ENCODE measurements at places on chromosomes 3 and 15.

DNA sequence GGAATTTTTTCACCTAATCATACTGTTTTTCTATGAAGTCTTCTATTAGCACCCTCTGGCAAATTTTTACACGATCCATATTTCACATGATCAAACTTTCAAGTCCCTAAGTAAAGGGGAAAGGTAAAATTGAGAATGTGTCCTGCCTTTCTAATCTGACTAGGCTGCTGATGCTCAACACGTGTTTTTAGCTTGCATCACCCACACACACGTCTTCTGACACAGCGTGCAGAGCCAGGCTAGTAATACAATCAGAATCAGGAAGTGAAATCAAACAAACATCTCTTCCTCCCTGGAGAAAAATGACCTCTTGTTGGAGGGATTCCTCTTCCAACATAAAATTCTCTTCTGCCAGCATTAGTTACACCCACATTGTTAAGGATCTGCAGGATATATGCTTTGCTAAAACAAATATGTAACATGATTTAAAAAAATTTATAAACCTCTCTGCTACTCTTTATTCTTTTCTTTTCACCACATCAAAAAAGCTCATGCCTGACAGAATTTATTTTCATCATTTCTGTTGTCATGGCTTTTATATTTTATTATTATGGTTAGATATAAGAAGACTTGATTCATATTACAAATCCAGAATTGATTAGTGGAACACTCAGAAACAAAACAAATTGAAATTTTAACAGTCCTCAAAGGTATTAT, 122.4 kb downstream of the RAP2B start:
- DNase-seq = no peak

DNA sequence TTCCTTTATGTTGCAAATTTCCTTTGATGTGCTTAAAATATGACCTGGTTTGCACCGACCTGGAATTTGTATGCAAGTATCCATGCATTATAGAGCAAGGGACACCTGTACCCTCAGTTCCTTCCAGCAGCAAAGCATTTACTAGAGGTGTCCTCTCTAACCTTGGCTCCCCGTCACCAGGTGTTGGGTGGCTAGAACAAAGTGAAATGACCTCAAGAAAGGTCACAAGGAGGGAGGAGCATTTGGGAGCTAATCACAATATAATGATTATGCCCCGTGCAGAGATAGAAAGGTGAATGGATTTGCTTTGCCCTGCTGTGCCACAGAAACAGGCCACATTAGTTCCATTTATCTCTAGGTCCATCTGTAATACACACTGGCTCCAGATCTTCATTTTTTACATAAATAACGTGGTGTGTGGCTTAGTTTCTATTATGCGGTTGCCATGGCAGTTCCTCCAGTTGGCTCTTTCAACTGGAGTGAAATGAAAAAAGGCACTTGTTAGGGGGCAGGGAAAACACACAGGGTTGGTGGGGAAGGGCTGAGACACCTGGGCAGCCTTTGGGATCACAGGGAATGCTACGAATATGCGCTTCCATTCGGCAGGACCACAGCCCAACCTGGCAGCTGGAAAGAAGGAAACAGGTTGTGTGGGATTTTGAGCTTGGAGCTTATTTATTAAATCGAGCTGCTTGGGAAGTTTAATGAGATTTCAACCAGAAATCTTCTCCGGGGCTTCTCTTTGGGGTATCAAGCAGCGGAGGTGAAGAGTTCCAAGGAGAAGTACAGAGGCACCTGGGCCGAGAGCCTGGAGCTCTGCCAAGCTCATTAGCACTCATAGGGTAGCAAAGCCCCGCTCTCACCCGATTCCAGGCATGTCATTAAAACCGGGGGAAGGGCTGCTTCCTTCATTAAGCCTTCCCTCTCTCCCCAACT, 233.5 kb upstream of the ST8SIA2 start:
- peak; percentile 9 for DNase-seq

GRCh38 chr3:43727930-43728329, 37.2 kb downstream of the ABHD5 start:
- no peak for DNase-seq

DNA sequence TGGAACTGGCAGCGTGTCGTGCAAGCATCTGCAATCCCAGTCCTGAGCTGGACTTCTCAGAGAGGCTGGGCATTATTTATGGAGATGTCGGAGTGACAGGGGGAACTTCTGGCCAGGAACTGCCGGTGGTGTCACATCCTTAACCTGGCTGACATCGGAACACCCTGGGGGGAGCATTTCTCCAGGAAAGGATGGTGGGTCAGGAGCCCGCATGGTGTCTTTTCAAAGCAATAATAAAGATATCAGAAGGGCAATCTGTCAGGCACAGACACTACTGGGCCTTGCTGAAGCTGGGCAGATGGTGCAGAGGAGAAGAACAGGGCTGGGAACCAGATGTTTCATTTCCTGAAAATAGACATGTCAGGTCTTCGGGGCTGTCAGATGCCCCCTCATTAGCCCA, 133.5 kb downstream of the WNT7A start:
- DNase-seq = no peak

DNA sequence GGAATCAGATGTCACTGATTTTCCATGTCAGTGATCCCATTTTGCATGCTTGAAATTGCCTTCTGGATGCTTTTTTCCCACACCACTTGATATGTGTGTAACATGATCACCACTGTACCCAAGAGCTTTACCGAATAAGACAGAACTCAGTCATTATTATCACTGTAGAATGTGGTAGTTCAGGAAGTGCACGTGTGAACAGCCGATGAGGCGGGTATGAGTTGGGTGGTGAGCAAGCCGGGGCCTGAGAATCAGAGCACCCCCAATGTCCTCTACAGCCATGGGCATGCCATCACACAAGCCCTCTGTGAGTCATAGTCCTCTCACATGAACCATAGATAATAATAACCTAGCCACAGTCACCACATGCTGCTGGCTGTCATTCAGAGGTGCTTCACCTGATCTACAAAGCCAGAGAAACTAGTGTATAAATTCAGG, 470.8 kb downstream of the SOX2 start:
- DNase-seq = no peak

DNA sequence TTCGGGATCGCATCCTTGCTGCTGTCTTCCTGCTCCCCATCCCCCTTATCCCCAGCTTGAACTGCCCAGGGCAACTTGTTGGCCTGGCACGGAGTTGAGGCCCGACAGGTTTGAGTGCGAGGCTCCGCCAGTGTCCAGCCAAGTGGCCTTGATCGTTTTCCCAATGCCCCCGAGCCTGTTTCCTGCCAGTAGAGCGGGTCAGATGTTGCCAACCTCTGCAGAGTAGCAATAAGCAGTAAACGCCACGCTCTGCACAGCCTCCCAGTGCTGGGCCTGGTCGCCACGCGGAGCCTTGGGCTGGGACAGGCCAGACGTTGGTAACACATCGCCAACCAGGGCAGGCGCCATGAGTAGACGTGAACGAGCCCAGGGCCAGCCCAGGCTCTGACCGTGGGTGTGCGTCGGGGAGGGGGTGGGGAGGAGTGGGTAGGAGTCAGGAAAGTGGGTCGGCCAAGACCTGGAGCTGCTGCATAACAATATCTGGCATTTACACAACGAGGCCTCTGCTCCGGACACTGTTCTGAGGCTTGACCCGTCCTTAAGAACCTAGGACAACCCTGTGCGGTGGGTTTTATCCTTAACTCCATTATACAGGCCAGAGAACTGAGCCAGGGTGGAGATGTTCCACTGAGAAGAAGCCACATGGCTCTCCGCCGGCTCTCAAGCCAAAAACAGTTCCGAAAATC, 444 bp upstream of the ABHD14A start:
- no peak for DNase-seq

DNA sequence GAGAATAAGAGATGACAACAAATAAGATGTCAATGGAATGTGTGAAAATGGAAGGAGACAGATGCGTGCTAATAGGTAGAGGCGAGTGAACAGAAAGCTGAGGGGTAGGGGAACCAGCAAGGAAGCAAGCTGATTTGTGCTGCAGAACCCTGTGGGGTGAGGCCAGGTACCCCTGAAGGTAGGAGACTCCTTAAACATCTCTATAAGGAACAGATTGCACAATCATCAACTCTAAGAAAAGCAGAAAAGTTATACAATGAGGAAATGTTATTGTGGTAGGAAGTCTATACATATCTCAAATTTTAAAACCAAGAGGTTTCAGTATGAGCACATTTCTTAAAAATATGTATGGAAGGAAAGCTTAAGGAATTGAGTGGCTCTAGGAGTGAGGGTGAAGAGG, 315.0 kb upstream of the TPM1 start:
- DNase-seq = no peak

DNA sequence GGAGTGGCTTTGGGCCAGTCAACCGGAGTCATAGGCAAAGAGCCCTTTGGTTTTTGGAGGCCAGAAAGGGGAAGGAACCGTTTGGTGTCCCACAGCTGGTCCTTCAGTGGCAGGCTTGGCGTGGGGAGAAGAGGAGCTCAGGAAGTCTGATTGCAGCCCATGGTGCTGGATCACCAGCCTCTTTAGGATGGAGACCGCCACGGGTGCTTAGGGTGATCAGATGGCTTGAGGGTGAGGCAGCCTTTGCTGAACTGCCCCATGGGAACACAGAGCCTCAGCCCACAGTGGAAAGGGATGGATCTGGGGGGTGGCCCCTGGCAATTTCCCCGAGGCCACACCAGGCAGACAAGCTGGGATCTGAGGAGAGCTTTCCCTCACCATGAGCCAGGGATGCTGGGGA, 38.6 kb upstream of the TOPBP1 start:
- DNase-seq = no peak

GRCh38 chr3:4772171-4772804, 206.9 kb upstream of the BHLHE40 start:
- DNase-seq = no peak

GRCh38 chr15:89543389-89543788, 31.9 kb upstream of the TICRR start:
- DNase-seq = no peak

- DNase-seq = no peak
Measured at GRCh38 chr3:179093807-179094206, 22.2 kb upstream of the ZMAT3 start.

GRCh38 chr3:132513057-132513456, 84.0 kb upstream of the ACKR4 start:
- no peak for DNase-seq

DNA sequence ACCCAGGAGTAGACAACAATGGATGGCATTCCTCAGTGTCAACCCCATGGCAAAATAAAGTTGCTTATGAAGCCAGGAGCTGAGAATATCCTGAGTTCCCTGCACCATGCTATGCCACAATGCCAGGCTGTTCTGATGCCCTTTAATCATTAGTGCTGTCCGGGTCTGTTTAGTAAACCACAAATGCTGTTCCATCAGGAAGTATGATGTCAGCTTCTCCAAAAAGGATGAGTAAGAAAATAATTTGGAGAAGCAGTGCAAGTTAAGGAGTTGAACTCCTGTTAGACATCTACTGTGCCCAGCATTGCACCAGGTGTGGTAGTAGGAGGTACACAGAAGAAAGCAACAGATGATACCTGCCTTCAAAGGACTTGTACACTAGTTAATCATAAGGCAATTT, 67.9 kb upstream of the GUCA1C start:
- DNase-seq = no peak

GRCh38 chr3:11556851-11557644, 86.7 kb downstream of the VGLL4 start:
- DNase-seq = no peak

GRCh38 chr3:147589016-147589415, 179.9 kb downstream of the ZIC1 start:
- no peak for DNase-seq

- DNase-seq = no peak
Measured at GRCh38 chr3:156594219-156594683, 39.3 kb upstream of the SSR3 start.

DNA sequence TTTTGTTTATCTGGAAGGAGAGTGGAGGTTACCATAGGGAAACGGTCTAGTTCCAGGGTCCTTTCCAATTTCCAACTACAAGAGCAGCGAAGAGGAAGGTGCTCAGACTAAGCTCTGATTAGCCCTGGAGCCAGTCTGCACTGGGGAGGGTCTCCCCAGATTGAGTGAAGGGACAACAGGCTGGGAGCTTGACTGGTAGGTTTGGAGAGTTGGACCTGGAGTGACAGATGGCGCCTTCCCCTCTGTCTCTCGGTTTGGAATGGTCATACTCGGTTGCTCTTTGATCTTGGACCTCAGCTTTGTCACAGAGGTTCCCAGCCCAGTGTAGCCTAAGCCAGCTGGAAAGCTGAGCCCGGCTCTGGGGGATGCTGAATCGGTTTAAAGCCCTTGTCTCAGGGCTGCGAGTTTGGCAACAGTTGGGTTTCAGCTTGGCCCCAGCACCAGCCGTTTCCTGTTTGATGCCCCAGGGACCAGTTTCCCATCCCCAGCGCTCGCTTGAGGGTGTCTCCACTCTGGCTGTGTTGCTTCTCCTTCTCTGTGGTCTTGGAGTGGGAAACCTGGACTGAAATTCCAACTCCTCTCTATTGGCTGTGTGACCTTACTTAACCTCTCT, 53.1 kb upstream of the ULK4 start:
- peak; percentile 53 for DNase-seq

- DNase-seq = no peak
Measured at GRCh38 chr3:74559261-74559660, 55.2 kb downstream of the CNTN3 start.

DNA sequence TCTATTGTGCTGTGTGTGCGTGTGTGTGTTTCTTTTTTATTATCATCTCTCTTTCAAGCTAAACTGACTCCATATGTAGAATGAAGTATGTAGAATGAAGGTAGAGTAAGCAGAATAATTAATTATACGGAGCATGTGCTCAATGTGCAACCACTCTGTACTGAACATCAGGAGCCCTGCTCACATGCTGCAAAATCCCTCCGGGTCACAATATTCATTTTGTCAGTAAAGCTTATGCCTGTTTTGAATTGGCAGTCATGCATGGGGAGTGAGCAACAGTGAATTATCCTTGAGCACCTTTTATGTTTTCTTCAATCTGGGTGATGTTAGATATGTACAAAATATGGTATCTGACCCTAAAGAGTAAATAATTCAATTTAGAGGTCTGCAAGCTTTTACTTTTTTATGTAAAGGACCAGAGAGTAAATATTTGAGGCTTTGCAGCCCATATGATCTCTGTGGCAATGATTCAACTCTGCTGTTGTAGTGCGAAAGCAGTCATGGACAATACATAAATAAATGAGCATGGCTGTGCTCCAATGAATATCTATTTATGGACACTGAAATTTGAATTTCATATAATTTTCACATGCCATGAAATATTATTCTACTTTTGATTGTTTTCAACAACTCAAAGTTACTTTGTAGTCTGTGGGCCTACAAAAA, 199.9 kb downstream of the VGLL3 start:
- DNase-seq = no peak
